Left renal pelvis (tissue), 4 donors: ENCODE measurements at places on chromosomes 6 and 20.

- no peak for DNase-seq
Observed at GRCh38 chr20:60631585-60632287, 620.3 kb upstream of the CDH4 start.

DNA sequence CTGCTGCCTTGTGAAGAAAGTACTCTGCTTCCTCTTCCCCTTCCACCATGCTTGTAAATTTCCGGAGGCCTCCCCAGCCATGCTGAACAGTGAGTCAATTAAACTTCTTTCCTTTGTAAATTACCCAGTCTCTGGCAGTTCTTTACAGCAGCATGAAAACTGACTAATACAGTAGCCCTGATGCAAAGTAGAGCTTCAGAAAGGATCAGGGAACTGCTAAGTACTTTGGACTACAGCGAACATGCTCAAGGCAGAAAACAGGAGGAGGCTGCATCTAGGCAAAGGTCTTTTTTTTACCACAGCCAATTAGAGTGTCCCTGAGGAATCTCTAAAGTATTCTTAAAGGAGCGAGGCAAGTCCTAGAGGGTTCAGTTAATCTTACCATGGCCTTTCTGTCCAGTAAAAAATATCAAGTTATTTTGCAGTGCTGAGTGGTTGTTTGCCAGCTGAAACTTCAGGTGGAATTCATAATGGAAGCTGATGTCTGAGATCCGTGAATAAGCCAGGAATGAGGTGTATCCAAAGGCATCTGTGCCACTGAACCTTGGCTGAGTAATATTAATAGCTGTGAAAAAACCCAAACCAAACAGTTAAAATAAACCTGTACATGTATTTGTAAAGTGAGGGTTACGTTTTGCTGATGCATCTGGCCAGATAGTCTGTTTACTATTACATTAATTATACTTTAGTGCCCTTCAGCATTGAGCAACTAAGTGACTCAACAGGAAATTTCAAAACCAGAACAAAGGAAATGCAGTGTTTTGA is 170.4 kb downstream of the PHF3 start:
- no peak for DNase-seq

- no peak for DNase-seq
Observed at GRCh38 chr20:25085756-25086495, 4.0 kb upstream of the VSX1 start.

GRCh38 chr6:3594201-3594600 is 137.4 kb upstream of the SLC22A23 start:
- no peak for DNase-seq

DNA sequence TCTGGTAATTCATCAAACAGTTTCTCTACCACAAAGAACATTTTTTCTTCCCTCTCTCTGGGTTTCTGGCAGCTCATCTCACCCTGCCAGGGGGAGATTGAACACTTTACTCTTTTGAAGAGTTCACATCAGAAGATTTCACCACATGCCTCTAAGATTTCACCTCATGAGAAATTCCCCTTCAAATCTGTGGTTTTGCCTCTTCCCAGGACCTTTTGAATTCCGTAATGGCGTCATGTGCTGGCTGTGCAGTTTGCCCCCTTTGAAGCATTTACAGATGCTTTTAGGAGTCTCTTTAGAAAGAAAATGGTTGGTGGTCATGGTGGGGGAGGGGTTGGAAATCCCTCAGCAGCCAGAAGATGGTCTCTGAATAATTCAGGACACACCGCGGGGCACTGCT is 486.1 kb downstream of the QKI start:
- DNase-seq: no peak

- DNase-seq: no peak
Observed at GRCh38 chr6:112300896-112301295, 46.2 kb upstream of the RFPL4B start.

DNA sequence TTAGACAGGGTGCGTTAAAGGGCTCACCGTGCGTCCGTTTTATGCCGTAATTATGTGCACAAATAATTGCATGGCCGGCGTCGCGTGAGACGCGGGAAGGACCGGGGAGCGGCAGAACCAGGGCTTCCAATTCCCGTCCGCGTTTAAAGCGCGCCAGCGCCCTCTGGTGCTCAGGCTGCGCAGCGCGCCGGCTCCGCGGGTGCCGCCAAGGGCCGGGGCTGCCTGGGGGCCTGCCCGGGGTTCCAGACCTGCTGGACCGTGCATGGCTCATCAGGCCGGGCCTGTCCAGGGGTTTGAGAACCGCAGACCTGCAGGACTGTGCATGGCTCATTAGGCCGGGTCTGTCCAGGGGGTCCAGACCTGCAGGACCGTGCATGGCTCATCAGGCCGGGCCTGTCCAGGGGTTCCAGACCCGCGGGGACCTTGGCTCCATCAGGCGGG is 369.0 kb downstream of the THBS2 start:
- peak; percentile 51 for DNase-seq
